Natural killer cell (primary cell): ENCODE measurements at places on chromosomes 7 and 10. TPM values are rescaled to one million over a fixed set of nuclear protein-coding genes. Genes with fewer than 3 reads are reported as not detected.

DNA sequence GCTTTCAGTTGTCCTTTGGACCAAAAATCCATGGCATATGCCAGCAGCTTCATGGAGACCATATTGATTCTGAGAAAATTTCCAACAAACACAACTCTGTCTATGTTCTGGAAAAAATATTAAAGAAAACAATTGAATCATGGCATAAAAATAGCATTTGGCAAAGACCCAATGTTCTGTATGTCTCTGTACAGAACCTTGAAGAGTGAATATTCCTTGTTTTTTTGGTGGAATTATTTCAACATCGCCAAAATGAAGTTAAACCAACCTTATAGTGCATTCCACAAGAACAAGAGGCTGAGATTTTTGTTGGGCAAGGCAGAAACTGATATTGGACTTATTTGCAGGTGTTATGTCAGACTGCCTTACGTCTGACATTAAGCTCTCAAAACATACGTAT is 53.3 kb upstream of the SLC16A12 start:
- DNase-seq: no peak

GPR15LG gene
- total RNA-seq: not detected

DNA sequence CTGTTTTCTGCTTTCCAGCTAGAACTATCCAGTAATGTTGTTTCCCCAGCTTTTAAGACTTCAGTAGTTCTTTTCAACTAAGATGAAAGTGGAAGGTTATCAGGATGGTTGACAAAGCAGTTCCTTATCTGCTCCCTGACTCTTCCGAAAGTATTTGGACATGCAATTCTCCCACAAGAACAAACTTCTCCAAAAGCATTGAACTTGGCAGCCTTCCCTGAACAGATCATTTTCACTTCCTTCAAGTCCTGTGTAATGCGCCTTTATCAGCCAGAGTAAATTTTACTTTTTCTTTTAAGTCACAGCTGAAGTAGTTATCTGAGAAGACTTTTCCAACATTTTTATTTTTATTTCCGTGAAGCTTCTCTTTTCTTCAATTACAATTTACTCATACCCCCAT is 39.7 kb downstream of the CDC14C start:
- DNase-seq: no peak

DNA sequence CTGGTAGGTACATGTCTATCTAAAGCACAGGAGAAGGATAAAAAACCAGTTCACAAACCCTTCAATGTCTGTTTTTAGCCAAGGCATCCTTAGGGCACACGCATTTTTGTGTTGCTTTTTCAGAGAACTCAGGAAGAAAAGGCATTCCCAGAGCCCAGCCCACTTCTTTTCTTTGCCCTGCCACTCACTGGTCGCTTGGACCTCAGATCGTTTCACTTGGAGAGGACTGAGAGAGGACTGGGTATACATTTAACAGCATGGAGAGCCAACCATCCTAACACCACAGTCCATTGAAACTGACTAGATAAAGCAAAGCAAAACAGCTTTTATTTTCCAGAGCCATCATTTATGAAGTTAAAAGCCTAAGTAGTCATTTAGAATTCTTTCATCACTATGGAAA is 194.2 kb downstream of the CAMK1D start:
- DNase-seq: no peak

GRCh38 chr10:103053659-103054581 is 135.8 kb downstream of the CNNM2 start:
- DNase-seq: peak; percentile 84

DNA sequence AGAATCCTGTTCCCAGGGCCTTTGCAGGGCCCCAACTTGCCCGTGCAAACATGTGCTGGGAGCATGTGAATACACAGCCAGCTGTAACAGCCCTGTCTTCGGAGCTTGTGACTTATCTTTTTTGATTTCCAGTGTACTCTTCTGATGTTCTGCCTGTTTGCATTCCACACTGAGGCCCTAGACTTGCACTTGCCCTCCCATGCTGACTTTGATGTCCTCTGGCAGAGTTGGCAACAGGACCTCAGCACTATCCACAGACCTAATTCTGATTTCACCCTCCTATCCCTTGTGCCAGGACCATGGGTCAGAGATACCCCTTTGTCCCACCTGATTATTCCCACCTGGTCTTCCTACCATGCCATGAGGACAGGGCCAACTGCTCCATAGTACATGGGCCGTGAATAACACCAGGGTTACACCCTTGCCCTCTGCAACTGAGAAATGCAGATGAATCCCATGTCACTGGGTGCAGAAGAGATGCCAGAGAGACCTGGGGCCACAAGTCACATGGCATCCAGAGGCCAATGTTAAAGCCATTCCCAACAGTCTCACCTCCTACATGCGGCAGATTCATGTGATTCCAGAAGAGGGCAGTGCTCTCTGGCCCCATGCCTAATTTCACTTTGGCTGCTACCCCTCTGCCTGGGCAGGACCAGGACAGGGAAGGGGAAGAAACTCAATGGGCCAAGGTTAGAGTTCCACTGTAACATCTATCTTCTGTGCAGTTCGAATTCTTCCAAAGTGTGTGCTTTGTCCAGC is 43.0 kb downstream of the SCRN1 start:
- no peak for DNase-seq

DNA sequence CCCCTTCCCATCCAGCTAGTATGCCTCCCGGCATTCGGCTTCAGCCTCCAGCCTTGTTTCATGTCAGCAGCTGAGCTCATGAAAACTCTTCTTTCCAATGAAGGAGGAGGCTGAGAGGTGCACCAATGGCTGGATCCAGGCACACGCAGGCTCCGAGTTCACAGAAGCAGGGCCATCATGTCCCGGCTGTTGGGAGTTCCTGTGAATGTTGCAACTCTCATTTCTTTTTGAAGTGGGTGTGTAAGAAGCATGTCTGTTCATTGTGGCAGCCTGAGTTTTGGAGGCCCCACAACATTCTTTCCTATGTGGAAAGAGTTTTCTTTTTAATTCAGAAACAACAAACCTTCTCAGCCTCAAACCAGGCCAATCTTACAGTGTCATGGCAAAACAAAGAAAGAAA is 89.7 kb downstream of the PTPRE start:
- no peak for DNase-seq

CRHR2 gene
- not detected for total RNA-seq

DNA sequence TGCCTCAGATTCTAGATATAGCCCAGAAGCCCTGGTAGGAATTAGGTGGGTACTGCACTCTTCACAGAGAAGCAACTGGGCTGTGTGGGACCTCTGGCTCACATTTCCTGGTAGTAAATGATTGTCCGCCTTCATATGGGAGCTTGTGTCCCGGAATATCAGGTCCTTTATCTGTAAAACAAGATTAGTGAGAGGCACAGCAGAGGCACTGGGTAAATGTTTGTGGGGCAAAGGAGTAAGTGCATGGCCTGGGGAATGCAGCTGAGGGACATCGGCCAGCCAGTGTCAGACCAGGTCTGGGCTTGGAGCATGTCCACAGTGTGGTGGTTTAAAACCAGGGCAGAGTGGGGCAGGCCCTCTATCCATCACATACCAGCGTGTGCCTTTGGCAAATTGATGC is 323.3 kb upstream of the ZMIZ1 start:
- no peak for DNase-seq
